ENCODE measurements at places on chromosomes 1 and 21. TPM values are rescaled to one million over a fixed set of nuclear protein-coding genes. Genes with fewer than 3 reads are reported as not detected.

DNA sequence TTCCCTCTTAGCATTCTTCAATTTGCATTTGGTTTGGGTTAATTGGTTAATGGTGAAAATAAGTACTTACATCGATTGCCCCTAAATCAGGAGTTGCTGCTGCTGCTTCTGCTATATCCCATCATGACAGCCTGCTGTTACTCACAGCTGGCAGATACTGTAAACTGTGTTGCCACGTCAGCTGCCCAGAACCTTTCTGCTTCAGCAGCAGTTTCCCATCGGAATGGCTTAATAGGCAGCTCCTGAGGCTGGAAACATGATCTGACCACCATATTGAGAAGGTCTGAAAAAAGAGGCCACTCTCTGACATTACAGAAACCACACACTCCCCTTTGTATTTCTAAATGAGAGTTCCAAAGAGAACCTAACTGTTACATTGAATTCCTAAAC lies 14.3 kb upstream of the SEC16B start:
- H3K27me3 ChIP-seq: no peaks in the 10 kb centered on the region
- H3K4me3 ChIP-seq: no peak overlapping the region
- H3K27ac ChIP-seq: no peak overlapping the region
- DNase-seq: no peak
- H3K4me1 ChIP-seq: no peaks in the 10 kb centered on the region

- peaks cover 4% of the 10 kb centered on the region for H3K4me1 ChIP-seq
- H3K4me3 ChIP-seq: no peak overlapping the region
- no peak overlapping the region for H3K27ac ChIP-seq
- no peaks in the 10 kb centered on the region for H3K36me3 ChIP-seq
- DNase-seq: no peak
These were observed 10.5 kb upstream of the IGFN1 start for GRCh38 chr1:201180141-201180540.

- no peak for DNase-seq
- H3K27me3 ChIP-seq: no peaks in the 10 kb centered on the region
- no peaks in the 10 kb centered on the region for H3K4me1 ChIP-seq
These were observed 110.8 kb upstream of the BRINP3 start for GRCh38 chr1:190588424-190588823.

DNA sequence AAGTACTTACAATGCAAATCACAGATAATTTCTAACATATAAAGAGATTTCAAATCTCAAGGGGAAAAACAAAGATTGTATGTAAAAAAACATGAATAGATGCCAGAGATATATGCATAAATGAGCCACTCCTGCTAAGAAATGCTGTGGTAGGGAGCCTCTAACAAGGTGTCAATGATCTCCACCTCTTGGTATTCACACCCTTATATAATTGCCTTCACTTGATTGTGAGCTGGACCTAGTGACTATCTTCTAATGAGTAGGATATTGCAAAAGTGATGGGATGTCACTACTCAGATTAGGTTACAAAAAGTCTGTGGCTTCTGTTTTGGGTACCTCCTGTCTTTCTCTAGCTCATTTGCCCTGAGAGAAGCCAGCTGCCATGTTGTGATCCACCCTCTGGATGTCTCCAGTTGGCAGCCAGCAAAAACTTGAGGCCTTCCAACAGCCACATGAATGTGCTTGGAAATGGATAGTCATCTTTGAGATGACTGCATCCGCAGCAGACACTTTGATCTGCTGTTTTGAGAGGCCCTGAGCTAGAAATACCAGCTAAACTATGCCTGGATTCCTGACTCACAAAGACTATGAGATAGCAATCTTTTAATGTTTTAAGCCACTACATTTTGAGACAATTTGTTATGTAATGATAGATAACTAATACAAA lies 196.1 kb upstream of the FGGY start:
- H3K4me1 ChIP-seq: no peaks in the 10 kb centered on the region
- no peak overlapping the region for H3K4me3 ChIP-seq
- H3K27ac ChIP-seq: no peak overlapping the region

DNA sequence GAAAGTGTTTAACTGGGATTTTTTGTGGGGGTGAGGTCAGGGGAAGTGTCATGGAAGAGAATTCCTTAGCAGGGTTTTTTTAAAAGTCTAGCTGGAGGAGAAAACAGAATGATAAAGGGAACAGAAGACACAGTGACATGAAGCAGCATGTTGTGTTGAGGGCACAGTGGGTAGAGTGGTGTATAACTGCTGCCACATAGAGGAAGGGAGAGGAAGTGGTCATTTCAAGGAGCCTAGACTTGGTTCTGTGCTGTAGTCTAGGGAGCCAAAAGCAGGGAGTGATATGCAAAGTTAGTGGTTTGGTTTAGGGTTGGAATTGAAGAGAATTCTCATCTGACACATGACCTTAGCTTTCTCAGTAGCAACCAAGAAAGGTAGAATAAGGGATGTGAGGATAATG lies 10.2 kb downstream of the EEIG2 start:
- H3K27ac ChIP-seq: no peak overlapping the region
- H3K27me3 ChIP-seq: no peaks in the 10 kb centered on the region
- H3K36me3 ChIP-seq: no peaks in the 10 kb centered on the region
- no peaks in the 10 kb centered on the region for H3K4me1 ChIP-seq

- no peaks in the 10 kb centered on the region for H3K27me3 ChIP-seq
- H3K27ac ChIP-seq: no peak overlapping the region
- H3K4me3 ChIP-seq: no peak overlapping the region
- no peaks in the 10 kb centered on the region for H3K4me1 ChIP-seq
- no peak for DNase-seq
- peaks cover 4% of the 10 kb centered on the region for H3K36me3 ChIP-seq
These were observed 66.8 kb downstream of the CAPZB start for GRCh38 chr1:19418503-19418971.

DNA sequence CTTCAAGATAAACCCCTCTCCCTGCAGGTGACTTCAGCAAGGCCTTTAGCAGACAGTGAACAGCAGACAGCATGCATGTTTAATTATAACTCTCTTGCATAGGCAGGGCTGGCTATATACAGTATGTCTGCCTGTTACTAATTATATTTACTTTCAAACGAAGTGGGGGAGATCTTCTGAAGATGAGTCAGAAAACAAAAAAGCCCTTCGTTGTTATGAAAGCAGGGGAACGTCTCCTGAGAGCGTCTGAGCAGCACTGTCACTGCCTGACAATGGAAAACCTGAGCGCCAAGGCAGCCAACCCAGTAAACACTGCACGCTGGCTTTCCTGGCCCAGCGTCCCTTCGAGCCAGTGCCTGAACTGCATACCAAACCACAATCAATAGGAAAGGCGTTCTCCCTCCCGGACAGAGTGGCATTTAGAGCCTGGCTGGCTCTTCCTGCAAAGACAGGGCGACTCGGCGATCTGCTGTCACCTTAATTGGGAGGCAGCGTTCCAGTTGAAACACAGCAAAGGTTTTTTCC lies 54.1 kb downstream of the TOMM20 start:
- no peak overlapping the region for H3K4me3 ChIP-seq
- peaks cover 12% of the 10 kb centered on the region for H3K27me3 ChIP-seq
- H3K4me1 ChIP-seq: peaks cover 54% of the 10 kb centered on the region
- H3K27ac ChIP-seq: no peak overlapping the region

GRCh38 chr1:69947837-69948236 lies 257.5 kb downstream of the LRRC40 start:
- peaks cover 10% of the 10 kb centered on the region for H3K27me3 ChIP-seq
- no peak overlapping the region for H3K27ac ChIP-seq

GRCh38 chr1:160399544-160400222 lies 681 bp upstream of the VANGL2 start:
- H3K27ac ChIP-seq: no peak overlapping the region
- H3K27me3 ChIP-seq: no peaks in the 10 kb centered on the region
- DNase-seq: no peak

GRCh38 chr1:219958875-219959417 lies 30.6 kb upstream of the SLC30A10 start:
- DNase-seq: no peak
- H3K4me1 ChIP-seq: no peaks in the 10 kb centered on the region
- no peaks in the 10 kb centered on the region for H3K36me3 ChIP-seq
- no peak overlapping the region for H3K4me3 ChIP-seq
- H3K27me3 ChIP-seq: no peaks in the 10 kb centered on the region
- H3K27ac ChIP-seq: no peak overlapping the region

GRCh38 chr1:54850737-54851136 lies 36.3 kb downstream of the DHCR24 start:
- H3K27me3 ChIP-seq: no peaks in the 10 kb centered on the region
- peaks cover 5% of the 10 kb centered on the region for H3K4me1 ChIP-seq
- H3K4me3 ChIP-seq: no peak overlapping the region
- H3K36me3 ChIP-seq: peaks cover 48% of the 10 kb centered on the region
- no peak for DNase-seq
- H3K27ac ChIP-seq: no peak overlapping the region

GRCh38 chr1:13605159-13605558 lies 21.5 kb downstream of the PDPN start:
- H3K27ac ChIP-seq: no peak overlapping the region
- H3K36me3 ChIP-seq: no peaks in the 10 kb centered on the region
- no peaks in the 10 kb centered on the region for H3K4me1 ChIP-seq
- no peak overlapping the region for H3K4me3 ChIP-seq
- no peak for DNase-seq

DNA sequence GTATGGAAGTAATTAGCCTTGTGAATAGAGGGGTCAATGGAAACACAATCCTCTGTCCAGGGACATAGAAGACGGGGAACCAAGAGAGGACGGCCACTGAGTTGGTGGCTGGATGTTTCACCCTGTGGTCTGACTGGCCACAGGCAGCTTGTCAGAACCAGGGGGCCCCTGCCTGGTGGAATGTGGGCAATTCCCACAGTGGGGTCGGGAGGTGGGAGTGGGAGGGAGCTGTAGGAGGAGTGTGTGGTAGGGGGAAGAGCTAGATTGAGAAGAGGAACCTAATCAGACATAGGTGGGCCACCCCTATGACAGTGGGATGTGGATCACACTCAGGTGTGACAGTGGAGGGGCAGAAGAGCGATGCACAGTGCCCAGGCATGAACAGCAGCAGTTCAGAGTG lies 31.3 kb downstream of the TRIM62 start:
- H3K4me1 ChIP-seq: 0 out of 2 replicates have a peak, but pooled peaks cover 4% of the 10 kb centered on the region
- no peaks in the 10 kb centered on the region for H3K27me3 ChIP-seq
- H3K36me3 ChIP-seq: no peaks in the 10 kb centered on the region
- no peak for DNase-seq
- no peak overlapping the region for H3K4me3 ChIP-seq

GRCh38 chr1:61123326-61123725 lies 41.0 kb downstream of the NFIA start:
- H3K27ac ChIP-seq: no peak overlapping the region
- DNase-seq: no peak
- H3K4me1 ChIP-seq: no peaks in the 10 kb centered on the region
- no peak overlapping the region for H3K4me3 ChIP-seq

- no peak overlapping the region for H3K27ac ChIP-seq
- H3K4me1 ChIP-seq: peaks cover 14% of the 10 kb centered on the region
- H3K27me3 ChIP-seq: no peaks in the 10 kb centered on the region
- no peak for DNase-seq
These were observed 17.3 kb upstream of the FHAD1 start for GRCh38 chr1:15229707-15230131.

KRTAP19-1 gene
- total RNA-seq: not detected

CD5L gene
- total RNA-seq: not detected

FBLIM1 gene
- total RNA-seq: 6.0 TPM

AMY1B gene
- not detected for total RNA-seq

DNAI4 gene
- 3.9 TPM for total RNA-seq

PLA2G2D gene
- not detected for total RNA-seq
